ENCODE measurements at places on chromosomes 2 and 18. TPM values are rescaled to one million over a fixed set of nuclear protein-coding genes. Genes with fewer than 3 reads are reported as not detected.

The RAPGEF4 gene
- 9.0 TPM for total RNA-seq

GRCh38 chr2:116809109-116809508 lies 1005.4 kb upstream of the DDX18 start:
- no peaks in the 10 kb centered on the region for H3K36me3 ChIP-seq
- no peak overlapping the region for H3K4me3 ChIP-seq
- H3K27ac ChIP-seq = no peak overlapping the region
- H3K27me3 ChIP-seq = no peaks in the 10 kb centered on the region
- no peaks in the 10 kb centered on the region for H3K4me1 ChIP-seq
- no peak for DNase-seq

DNA sequence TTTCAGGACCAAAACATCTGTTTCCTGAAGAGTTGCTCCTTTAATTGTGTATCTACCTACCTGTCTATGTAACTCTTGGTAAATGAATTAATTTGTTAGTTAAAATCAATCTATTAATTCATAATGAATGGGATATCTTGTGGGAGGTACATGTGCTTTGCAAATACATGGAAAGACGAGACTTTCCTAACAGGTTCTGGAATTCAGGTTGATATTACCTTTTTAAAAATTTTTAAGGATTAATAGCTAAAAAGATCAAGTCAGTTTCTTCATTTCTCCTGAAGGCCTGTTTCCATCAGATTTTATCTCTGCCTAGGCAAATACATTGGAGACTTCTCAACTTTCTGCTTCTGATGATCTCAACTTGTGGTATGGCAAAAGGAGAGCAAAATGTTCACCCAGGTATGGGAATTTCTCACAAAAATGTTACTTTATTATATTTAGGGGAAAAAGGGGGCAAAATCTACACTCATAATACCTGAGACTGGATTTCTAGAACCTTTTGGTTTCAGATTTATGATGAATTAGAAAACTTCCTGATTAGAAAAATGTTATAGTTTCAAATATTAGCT lies 7.4 kb downstream of the TFPI start:
- DNase-seq = no peak
- H3K36me3 ChIP-seq = no peaks in the 10 kb centered on the region
- no peaks in the 10 kb centered on the region for H3K27me3 ChIP-seq
- no peak overlapping the region for H3K4me3 ChIP-seq

- no peaks in the 10 kb centered on the region for H3K36me3 ChIP-seq
- no peak overlapping the region for H3K27ac ChIP-seq
- no peaks in the 10 kb centered on the region for H3K4me1 ChIP-seq
- no peaks in the 10 kb centered on the region for H3K27me3 ChIP-seq
- H3K4me3 ChIP-seq = no peak overlapping the region
These were observed 108.8 kb downstream of the ZFP36L2 start for GRCh38 chr2:43117521-43118143.

The DYSF gene
- total RNA-seq = 1.5 TPM

- H3K27ac ChIP-seq = no peak overlapping the region
- DNase-seq = no peak
These were observed 153.5 kb upstream of the SIX2 start for GRCh38 chr2:45162711-45163110.

The TSPYL6 gene
- 0.09 TPM for total RNA-seq

DNA sequence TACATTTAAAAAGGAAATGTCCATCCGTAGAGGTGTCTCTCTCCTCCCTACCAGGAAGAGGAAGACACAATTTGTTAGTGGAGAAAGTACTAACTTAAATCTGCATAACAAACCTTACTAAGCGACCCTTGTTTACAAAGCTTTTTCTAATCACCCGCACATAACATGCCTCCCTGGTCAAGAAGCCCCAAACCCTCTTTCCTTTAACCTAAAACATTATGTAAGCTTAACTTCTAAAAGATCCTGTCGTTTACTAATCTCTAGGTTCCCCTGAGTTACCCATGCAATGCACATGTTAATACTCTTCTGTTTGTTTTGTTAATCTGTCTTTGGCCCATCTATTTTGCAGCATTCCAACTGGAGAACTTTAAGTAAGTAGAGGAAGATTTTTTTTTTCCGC lies 630.3 kb upstream of the NRXN1 start:
- no peaks in the 10 kb centered on the region for H3K27me3 ChIP-seq
- no peaks in the 10 kb centered on the region for H3K36me3 ChIP-seq
- H3K4me1 ChIP-seq = no peaks in the 10 kb centered on the region
- H3K27ac ChIP-seq = no peak overlapping the region
- DNase-seq = no peak

The WDR35 gene
- total RNA-seq = 4.2 TPM

The DCTN1 gene
- total RNA-seq = 45.9 TPM

The POTEJ gene
- total RNA-seq = not detected

GRCh38 chr2:27640722-27641245 lies 11.9 kb downstream of the GPN1 start:
- DNase-seq = no peak
- no peak overlapping the region for H3K4me3 ChIP-seq
- no peaks in the 10 kb centered on the region for H3K27me3 ChIP-seq
- H3K27ac ChIP-seq = no peak overlapping the region
- peaks cover 55% of the 10 kb centered on the region for H3K36me3 ChIP-seq

DNA sequence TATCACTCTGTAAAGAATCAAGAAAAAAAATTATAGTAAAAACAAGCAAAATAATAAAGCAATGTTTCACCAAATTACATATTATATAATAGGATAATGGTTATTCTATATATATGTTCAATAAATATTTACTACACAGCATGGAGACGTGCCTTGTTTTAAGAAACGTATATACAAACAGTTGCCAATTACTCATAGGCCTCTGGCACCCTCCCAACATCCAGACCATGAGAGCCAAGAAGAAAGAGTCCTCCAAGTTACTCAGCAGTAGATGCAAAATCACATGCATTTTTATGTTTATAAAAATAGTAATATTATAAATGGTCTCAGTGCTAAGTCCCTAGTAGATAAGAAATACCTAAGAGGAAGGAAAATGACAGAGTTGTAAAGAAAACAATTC lies 64.8 kb downstream of the REV1 start:
- H3K4me3 ChIP-seq = no peak overlapping the region
- H3K4me1 ChIP-seq = no peaks in the 10 kb centered on the region

The EFHD1 gene
- 1.2 TPM for total RNA-seq

DNA sequence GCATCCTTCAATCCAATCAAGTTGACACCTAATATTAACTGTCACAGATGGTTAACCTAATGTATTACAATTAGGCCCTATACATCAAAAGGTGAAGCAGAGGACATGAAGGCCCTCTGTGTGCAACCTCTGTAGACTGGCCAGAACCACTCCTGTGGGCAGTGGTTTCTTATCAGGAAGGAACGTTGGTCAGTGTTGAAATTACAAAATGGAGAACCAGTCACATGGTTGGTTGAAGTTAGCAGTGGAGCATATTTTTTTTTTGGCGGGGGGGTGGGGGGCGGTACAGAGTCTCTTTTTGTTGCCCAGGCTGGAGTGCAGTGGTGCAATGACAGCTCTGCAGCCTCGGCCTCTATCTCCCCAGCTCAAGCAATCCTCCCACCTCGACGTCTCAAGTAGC lies 19.8 kb downstream of the RNU2-63P start:
- H3K4me1 ChIP-seq = no peaks in the 10 kb centered on the region
- H3K4me3 ChIP-seq = no peak overlapping the region
- no peaks in the 10 kb centered on the region for H3K36me3 ChIP-seq
- H3K27ac ChIP-seq = no peak overlapping the region
- no peak for DNase-seq

GRCh38 chr2:109148991-109149645 lies 20.1 kb downstream of the SH3RF3 start:
- H3K27ac ChIP-seq = no peak overlapping the region
- H3K36me3 ChIP-seq = no peaks in the 10 kb centered on the region
- H3K4me1 ChIP-seq = no peaks in the 10 kb centered on the region
- no peaks in the 10 kb centered on the region for H3K27me3 ChIP-seq
- DNase-seq = no peak

DNA sequence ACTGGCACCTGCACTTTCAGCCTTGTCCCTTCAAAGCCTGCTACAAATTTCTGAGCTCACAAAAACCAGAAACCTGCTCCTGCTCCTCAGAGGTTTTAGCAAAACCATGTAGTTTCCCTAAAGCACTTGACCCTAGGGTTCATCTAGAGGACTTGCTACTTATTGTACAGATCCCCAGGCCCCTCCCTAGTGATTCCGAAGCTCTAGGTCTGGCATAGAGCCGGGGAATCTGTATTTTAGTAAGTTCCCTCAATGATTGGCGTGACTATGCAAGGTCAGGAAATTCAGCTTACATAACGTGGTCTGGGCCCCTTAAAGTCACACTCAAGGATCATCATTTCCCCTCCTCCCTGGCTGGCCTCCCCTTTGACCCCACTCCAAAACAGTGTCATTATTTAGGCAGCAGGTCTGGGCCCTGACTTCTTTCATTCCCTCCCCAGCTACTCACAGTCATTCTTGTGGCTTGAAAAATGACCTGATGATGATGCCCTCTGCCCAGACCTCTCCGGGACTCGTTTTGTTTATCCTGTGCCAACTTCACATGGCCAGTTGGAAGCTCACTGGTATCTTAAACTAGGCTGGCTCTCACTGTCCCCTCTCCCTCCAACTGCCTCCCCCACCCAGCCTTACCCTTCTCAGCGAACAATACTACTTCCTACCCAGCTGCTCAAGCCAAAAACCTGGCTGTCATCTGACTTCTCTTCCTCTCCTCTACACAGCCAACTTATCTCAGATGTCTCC lies 36.0 kb downstream of the WDFY1 start:
- no peak overlapping the region for H3K4me3 ChIP-seq
- no peaks in the 10 kb centered on the region for H3K27me3 ChIP-seq

- H3K36me3 ChIP-seq = no peaks in the 10 kb centered on the region
- no peaks in the 10 kb centered on the region for H3K27me3 ChIP-seq
- no peak for DNase-seq
- H3K4me3 ChIP-seq = no peak overlapping the region
These were observed 66.2 kb downstream of the HNMT start for GRCh38 chr2:138030459-138030858.

The CFAP221 gene
- total RNA-seq = 22.5 TPM

DNA sequence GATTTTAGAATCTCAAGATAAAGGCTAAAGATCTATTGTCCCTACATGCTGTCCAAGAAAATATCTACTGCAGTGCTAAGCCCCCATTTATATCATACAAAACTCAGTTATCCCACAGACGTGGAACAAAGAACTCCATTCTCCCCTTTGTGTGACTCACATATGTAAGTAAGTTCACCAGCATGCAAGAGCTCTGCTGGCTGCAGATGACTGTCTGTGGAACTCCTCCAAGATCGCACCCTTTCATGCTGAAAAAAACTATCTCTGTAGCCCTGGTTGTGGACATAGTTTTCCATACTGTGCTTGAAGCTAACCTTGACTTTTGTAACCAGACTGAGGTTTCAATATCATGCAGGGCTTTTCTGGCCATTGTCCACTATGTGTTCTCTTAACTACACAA lies 207.1 kb downstream of the ZNF521 start:
- no peak overlapping the region for H3K27ac ChIP-seq
- no peaks in the 10 kb centered on the region for H3K4me1 ChIP-seq
- H3K4me3 ChIP-seq = no peak overlapping the region
- no peak for DNase-seq
- no peaks in the 10 kb centered on the region for H3K27me3 ChIP-seq

The CABYR gene
- 0.78 TPM for total RNA-seq

The SERPINB10 gene
- not detected for total RNA-seq

- H3K4me3 ChIP-seq = no peak overlapping the region
- DNase-seq = no peak
- H3K36me3 ChIP-seq = no peaks in the 10 kb centered on the region
- H3K4me1 ChIP-seq = peaks cover 8% of the 10 kb centered on the region
- H3K27me3 ChIP-seq = no peaks in the 10 kb centered on the region
These were observed 43.4 kb downstream of the ITGB6 start for GRCh38 chr2:160156665-160157064.

The TRIM43 gene
- not detected for total RNA-seq

DNA sequence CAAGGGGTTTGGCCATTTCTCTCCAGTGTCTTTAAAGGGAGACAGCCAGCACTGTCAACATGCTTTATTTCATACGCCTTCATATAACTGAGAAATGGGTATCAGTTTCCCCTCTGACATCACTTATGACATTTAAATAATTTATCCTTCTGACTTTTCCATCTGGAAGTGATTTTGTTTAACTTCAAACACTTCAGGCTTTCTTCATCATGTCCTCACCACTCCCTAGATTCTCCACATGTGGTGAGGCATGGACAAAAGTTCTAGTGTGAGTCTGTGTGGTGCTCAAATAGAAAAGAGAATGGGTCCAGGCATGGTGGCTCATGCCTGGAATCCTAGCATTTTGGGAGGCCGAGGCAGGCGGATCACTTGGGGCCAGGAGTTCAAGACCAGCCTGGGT lies 158.6 kb downstream of the TXNL1 start:
- no peak overlapping the region for H3K4me3 ChIP-seq
- H3K4me1 ChIP-seq = no peaks in the 10 kb centered on the region
- H3K36me3 ChIP-seq = no peaks in the 10 kb centered on the region
- no peak overlapping the region for H3K27ac ChIP-seq
- H3K27me3 ChIP-seq = no peaks in the 10 kb centered on the region

The ADNP2 gene
- 7.0 TPM for total RNA-seq

DNA sequence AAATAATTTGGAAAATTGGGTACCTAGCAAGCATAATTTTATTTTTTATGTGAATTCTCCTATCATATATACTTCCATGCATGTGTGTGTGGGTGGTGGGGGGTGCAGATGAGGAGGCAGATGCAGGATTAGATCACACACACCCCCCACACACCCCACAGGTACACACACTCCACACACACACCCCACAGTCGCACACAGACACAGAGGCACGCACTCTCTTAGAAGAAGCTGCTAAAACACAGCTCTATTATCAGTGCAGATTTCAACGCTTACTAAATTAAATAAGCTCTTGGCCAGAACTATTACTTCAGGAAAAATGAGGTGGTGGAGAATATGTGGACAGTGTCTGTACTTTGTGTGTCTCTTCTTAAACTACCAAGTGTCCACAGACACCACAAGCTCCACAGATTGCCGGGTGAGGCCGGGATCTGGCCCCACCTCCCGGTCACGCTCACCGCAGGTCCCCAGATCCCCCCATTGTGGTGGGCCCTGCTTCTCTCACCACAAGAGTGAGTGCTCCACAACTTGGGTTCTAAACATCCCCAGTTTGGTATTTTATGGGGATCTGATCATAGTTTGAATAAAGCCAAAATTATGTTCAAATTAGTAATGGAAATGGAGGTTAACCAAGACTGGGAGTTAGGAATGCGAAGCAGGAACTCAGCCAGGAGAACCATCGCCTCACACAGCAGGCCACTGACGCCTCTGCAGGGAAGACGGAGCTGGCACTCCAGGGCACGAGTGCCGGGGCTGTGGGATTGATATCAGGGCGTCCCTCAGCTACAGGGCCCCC lies 102.1 kb downstream of the PXDN start:
- no peak overlapping the region for H3K27ac ChIP-seq
- no peaks in the 10 kb centered on the region for H3K4me1 ChIP-seq
- no peak overlapping the region for H3K4me3 ChIP-seq
- H3K27me3 ChIP-seq = no peaks in the 10 kb centered on the region
- DNase-seq = no peak

The SPEG gene
- 2.6 TPM for total RNA-seq

DNA sequence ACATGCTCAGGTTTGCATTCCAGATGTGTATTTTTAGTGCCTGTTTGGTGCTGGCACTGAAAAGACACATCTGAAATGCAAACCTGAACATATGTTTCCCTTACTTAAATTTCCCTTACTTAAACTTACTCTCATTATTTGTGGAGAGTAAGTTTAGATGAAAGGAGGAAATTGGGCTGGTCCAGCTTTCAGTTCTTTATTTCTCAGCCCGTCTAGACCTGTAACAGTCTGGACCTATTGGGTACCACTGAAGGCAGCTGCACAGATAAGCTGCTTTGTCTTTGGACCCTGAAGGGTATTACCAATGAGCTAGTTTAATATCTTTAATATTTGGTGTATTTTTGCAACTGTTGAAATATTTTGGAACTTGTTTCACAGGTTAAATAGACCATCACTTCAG lies 17.0 kb upstream of the DSG3 start:
- no peaks in the 10 kb centered on the region for H3K27me3 ChIP-seq
- no peak overlapping the region for H3K4me3 ChIP-seq
- H3K27ac ChIP-seq = no peak overlapping the region
- DNase-seq = no peak
- no peaks in the 10 kb centered on the region for H3K4me1 ChIP-seq

Data from pancreas (tissue), 10 donors.